Activated T-cell treated with anti-CD3 and anti-CD28 coated beads, Interleukin-2, amount 50 U/mL, for 24 hours (primary cell): ENCODE measurements at places on chromosomes 6 and 20.

DNA sequence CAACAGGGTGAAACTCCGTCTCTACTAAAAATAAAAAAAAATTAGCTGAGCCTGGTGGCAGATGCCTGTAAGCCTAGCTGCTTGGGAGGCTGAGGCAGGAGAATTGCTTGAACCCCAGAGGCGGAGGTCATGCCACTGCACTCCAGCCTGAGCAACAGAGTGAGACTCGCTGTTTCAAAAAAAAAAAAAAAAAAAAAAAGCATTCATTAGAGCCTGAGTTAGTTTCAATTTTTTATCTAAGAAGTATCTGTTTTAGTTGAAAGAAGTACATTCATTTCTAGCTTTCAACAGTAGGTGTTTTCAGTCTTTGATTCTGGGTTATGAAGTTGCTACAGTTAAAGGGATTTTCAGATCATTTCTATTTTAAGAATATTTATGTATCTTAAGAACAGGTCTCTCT, 42.2 kb downstream of the ZNF292 start:
- peak; percentile 52 for DNase-seq

DNA sequence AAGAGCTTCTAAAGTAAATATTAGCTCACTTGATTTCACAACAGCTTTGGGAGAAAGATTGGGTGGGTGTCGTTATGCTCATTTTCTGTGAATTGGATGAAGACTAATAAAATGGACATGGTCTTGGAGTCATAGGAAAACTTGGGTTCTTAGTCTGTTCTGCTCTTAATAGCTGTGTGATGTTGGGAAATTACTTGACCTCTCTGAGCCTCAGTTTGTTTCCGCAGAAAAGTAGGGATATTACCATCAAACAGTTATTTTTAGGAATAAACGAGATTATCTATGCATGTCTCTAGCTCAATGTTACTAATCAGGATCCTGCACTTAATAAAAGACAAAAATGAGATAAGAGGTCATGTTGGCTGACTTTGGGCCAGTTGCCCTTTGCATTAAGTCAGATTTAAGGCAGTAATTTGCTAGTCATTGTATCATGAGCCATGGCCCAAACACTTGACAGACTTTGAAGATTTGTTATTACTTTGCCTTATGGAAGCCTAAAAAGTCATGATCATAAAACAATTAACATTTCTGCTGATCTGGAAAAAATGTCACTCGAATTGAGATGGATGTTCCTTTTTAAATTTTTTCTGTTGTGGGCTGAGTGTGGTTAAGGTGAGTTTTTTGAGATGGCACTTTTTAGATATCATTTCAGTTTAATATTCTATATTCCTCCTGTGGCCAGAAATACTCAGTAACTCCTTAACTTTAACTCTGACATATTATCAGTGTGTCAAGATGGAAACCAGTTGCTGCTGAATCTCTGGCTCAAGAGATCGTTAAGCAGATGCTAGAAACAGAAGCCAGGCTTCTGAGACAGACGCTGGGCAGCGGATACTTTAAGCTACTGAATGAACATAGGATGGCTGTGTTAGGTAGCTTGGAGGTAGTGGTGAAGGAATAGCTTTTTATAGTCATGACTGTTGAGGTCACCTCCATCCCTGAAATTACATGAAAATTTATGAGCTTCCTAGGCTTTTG, 291.6 kb downstream of the PHF3 start:
- no peak for DNase-seq

DNA sequence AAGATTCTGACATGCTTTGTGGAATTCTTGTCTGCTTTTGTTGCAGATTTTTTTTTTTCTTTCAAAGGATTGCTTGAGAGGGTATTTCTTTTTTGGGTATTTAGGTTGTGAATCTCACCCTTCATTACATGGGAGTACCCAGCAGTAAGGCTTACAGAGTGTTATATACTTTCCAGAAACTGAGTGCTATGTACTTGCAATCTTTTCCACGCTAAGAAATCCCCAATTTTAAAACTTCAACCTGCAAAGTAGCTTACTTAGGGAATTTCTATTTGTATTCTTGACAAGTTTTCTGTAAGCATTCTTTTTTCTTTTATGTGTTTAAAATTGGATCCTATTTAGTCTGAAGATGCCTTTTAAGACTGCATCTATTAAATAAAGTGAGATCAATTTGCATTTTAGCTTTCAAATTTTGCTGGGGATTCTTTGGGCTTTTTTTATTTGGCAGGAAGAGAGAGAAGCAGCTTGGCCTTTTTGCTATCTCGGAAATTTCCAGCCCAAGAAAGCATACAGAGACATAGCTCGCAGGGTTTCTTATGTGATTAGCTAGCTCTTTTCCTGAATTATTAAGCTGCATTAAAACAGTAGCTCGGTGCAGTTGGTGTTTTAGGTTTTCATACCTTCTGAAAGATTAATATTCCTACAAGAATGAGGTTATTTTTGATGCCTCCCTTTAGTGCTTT, 42.6 kb downstream of the KCNS1 start:
- DNase-seq, result no peak

- no peak for DNase-seq
These were observed 16.6 kb downstream of the POPDC3 start for GRCh38 chr6:105163183-105163582.

GRCh38 chr6:44738601-44739146, 351.2 kb downstream of the CDC5L start:
- no peak for DNase-seq

- no peak for DNase-seq
These were observed 16.9 kb upstream of the SLC22A23 start for GRCh38 chr6:3473773-3474172.

- DNase-seq, result no peak
These were observed 74.5 kb upstream of the MRPS10 start for GRCh38 chr6:42292004-42292740.

DNA sequence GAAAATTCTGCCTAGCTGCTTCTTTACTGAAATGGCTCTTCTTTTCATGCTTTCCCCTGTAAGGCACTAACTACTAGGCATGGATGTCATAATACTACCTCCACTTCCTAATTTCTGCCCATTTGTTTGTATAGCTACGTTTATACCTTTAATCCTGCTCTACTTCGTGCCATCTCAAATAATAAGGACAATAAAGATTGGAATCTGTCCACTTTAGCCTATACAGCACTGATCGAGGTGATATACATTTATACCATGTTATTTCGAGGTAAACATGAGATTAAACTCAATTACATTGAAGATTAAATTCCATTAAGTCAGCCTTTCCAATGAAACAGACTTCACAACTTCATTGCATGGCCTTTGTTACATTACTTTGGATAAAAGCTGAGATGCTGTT, 390.6 kb upstream of the MARCKS start:
- no peak for DNase-seq
